ENCODE measurements at places on chromosomes 2 and 18. TPM values are rescaled to one million over a fixed set of nuclear protein-coding genes. Genes with fewer than 3 reads are reported as not detected.

SCN9A gene
- total RNA-seq, result 8.3 TPM

GRCh38 chr2:85409845-85410583 lies at the start of gene CAPG:
TSS of gene CAPG (minus strand) at chr2:85410366. CDS start at chr2:85402145, 8,221 bp downstream.
- H3K27me3 ChIP-seq, result no peaks in the 10 kb centered on the region
- H3K36me3 ChIP-seq, result no peaks in the 10 kb centered on the region
- DNase-seq, result peak; percentile 57
- H3K4me1 ChIP-seq, result peaks cover 45% of the 10 kb centered on the region
- H3K27ac ChIP-seq, result peak within 1 kb of the TSS; percentile 69

DNA sequence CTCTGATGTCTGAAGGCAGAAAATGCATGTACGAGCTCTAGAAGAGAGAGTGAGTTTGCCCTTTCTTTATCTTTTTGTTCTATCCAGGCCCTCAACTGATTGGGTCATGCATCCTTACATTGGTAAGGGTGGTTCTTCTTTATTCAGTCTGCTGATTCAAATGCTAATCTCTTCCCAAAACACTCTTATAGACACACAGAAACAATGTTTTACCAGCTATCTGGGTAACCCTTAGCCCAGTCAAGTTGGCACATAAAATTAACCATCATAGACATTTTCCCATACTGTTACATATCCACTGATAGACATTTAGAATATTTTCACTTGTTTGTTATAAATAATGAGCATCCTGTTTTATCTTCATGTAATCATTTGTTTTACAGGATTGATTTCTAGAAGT lies 141.2 kb downstream of the TAF4B start:
- no peaks in the 10 kb centered on the region for H3K4me1 ChIP-seq
- H3K36me3 ChIP-seq, result no peaks in the 10 kb centered on the region
- DNase-seq, result no peak
- no peaks in the 10 kb centered on the region for H3K27me3 ChIP-seq
- H3K4me3 ChIP-seq, result no peak overlapping the region

GRCh38 chr2:19367326-19367725 lies 8.9 kb upstream of the OSR1 start:
- H3K27me3 ChIP-seq, result no peaks in the 10 kb centered on the region
- peak; percentile 68 for DNase-seq
- no peaks in the 10 kb centered on the region for H3K36me3 ChIP-seq
- H3K4me1 ChIP-seq, result no peaks in the 10 kb centered on the region
- H3K4me3 ChIP-seq, result no peak overlapping the region
- no peak overlapping the region for H3K27ac ChIP-seq

TRIM43 gene
- total RNA-seq, result not detected

DNA sequence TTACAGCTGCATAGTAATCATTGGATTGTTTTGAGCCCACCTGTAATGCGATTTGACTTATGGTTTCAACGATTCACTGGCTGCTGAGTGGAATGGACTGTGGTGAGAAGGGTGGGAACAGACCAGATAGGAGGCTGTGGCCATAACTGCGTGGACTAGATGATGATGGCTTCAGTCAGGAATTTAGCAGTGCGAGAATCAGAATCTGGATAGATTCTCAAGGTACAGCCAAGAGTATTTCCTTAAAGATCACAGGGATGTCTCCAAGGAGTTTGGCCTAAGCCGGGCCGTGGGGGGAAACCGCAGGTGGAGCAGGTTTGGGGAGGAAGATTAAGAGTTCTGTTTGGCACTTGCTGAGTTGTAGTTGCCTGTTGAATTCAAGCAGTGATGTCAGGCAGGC lies 44.0 kb upstream of the CHMP1B start:
- H3K36me3 ChIP-seq, result no peaks in the 10 kb centered on the region
- no peaks in the 10 kb centered on the region for H3K4me1 ChIP-seq
- DNase-seq, result no peak
- H3K27ac ChIP-seq, result no peak overlapping the region

INHA gene
- total RNA-seq, result 0.11 TPM

GRCh38 chr2:42835577-42836371 lies 43.4 kb upstream of the HAAO start:
- H3K36me3 ChIP-seq, result no peaks in the 10 kb centered on the region
- H3K27ac ChIP-seq, result peak overlapping the region; percentile 90
- no peak overlapping the region for H3K4me3 ChIP-seq
- H3K27me3 ChIP-seq, result no peaks in the 10 kb centered on the region
- peaks cover 24% of the 10 kb centered on the region for H3K4me1 ChIP-seq
- DNase-seq, result peak; percentile 98

- H3K36me3 ChIP-seq, result no peaks in the 10 kb centered on the region
- H3K4me3 ChIP-seq, result no peak overlapping the region
- H3K4me1 ChIP-seq, result no peaks in the 10 kb centered on the region
- no peak overlapping the region for H3K27ac ChIP-seq
- DNase-seq, result no peak
Measured at GRCh38 chr2:197240421-197241041, 70.0 kb downstream of the ANKRD44 start.

LNPK gene
- 73.1 TPM for total RNA-seq

DSC2 gene
- total RNA-seq, result not detected

- DNase-seq, result no peak
- H3K27ac ChIP-seq, result no peak overlapping the region
Measured at GRCh38 chr18:8826514-8826913, 121.2 kb downstream of the MTCL1 start.

DNA sequence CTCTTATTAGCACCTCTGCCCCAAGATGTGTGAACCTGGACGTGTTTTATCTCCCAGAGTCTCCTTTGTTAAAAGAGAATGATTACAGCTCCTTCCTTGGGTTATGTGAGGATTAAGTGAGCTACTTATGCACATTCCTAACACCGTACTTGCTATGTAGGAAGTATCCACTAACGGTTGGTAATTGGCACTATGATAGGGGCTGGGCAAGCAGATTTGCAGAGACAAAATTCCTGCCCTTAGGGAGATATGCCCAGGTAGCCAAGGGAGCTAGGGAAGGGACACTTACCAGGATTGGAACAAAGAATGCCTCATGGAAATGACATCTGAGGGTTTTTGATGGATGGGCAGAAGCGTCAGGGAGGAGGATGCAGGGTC lies 11.5 kb upstream of the ALPK2 start:
- H3K4me1 ChIP-seq, result peaks cover 50% of the 10 kb centered on the region
- DNase-seq, result no peak
- H3K27ac ChIP-seq, result peak overlapping the region; percentile 42
- H3K36me3 ChIP-seq, result no peaks in the 10 kb centered on the region
- no peak overlapping the region for H3K4me3 ChIP-seq

- no peak overlapping the region for H3K27ac ChIP-seq
- DNase-seq, result peak; percentile 23
- H3K27me3 ChIP-seq, result no peaks in the 10 kb centered on the region
- no peaks in the 10 kb centered on the region for H3K4me1 ChIP-seq
Measured at GRCh38 chr2:48433682-48434081, 96.3 kb upstream of the STON1 start.

GRCh38 chr2:18626256-18626668 lies 36.9 kb upstream of the NT5C1B start:
- no peaks in the 10 kb centered on the region for H3K27me3 ChIP-seq
- H3K4me3 ChIP-seq, result peak overlapping the region; percentile 20
- DNase-seq, result peak; percentile 71
- H3K36me3 ChIP-seq, result no peaks in the 10 kb centered on the region

ANKAR gene
- total RNA-seq, result 3.4 TPM
